Stimulated activated CD4-positive, alpha-beta T cell treated with anti-CD3 and anti-CD28 coated beads, TNF-alpha, amount 100 ng/mL, for 1 hour (primary cell): ENCODE measurements at places on chromosomes 11 and 22.

DNA sequence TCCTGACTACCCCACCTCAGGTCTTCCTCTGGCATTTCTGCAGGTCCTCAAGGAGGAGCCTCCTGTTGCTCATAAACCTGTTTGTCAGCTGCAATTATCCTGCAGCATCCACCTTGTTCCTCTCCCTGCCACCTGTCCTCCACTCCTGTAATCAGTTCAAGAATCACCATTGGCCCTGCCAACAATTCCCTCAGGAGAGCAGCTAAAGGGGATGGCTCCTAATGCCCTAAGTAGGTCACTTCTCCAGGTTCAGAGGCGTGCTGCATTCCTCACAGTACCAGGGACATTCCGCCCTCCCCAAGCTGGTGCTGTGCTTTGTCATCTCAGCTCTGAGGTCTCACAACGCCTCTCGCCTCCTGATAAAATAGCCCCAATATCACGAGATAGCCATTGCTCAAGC lies 2.1 kb downstream of the CLDN25 start:
- no peak for DNase-seq

DNA sequence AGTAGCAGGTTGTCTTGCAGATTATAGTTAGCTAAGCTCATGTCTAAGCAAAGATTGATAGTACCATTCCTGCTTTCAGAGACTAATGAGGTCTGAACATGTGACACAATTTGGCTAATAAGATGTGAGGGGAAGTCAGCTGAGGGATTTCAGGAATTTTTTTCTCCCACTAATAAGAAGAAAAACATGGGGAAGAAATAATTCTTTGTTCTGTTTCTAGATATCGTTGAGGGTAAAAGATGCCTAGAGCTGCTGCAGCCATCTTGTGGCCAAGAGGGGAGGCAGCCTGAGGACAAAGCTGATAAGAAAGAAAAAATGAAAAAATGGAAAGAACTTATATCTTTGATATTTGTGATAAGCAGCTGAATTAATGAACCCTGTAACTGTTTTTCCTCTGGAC lies 1334.4 kb downstream of the LRRC4C start:
- no peak for DNase-seq

- no peak for DNase-seq
Observed at GRCh38 chr11:36478700-36479329, 31.3 kb downstream of the TRAF6 start.

- DNase-seq = peak; percentile 75
Observed at GRCh38 chr11:2268729-2269600, 1.4 kb downstream of the ASCL2 start.
